Nephron progenitor cell (in vitro differentiated cells): ENCODE measurements at places on chromosomes 1 and 21.

- DNase-seq = no peak
- H3K36me3 ChIP-seq = no peaks in the 10 kb centered on the region
- H3K4me1 ChIP-seq = peaks cover 16% of the 10 kb centered on the region
- peaks cover 4% of the 10 kb centered on the region for H3K27me3 ChIP-seq
These were observed 38.6 kb downstream of the GADD45A start for GRCh38 chr1:67723620-67724019.

DNA sequence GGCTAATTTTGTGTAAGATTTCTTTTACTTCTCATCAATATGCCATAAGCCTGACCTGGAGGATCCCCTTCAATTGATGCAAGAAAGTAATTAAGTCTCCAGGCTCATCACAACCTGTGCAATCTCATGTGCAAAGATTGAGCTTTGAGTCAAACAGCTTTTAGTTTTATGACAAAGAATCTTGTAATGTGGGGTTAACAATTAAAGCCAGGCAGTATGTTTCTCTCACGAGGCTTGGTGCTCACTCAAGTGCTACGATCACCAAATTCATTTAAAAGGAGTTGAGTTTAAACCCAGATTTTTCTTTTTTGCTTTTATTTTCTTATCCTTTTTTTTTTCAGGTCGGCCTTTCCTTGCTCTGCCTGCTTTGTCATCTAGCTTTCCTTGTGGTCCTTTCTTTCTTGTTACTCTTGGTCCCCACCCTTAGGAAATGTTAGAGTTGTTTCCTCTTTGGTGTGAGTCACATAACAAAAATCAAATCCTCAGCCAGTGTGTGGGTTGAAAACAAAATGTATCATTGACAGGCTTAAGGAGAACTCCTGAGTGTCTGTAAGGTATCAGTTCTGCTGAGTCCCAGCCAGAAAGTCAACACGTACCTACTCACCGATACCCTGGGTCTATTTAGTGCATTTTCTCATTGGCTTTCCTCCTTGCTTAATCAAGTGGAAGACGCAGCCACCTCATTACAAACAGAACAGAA, 1037.2 kb downstream of the ADGRL2 start:
- peak overlapping the region; percentile 57 for H3K27ac ChIP-seq
- peak overlapping the region; percentile 16 for H3K4me3 ChIP-seq
- no peaks in the 10 kb centered on the region for H3K27me3 ChIP-seq
- no peak for DNase-seq
- peaks cover 22% of the 10 kb centered on the region for H3K4me1 ChIP-seq
- H3K36me3 ChIP-seq = no peaks in the 10 kb centered on the region

DNA sequence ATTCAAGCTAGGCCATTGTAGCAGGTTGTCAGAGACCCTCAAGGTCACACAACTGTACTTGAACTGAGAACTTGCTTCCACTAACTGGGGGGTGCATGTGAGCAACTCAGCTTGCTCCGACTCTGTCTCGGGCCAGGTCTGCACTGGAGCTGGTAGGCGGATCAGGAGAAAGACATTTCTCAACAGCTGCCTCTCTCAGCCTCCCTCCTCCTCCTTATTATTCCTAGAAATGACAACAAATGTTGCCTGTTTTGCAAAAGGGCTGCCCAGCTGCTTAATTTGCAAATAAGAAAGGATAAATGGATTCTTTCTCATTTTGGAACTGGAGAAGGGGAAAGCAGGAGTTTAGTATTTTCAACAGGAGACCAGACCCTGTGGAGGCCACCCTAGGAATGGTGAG, 140.5 kb downstream of the RHOU start:
- no peak overlapping the region for H3K4me3 ChIP-seq
- peaks cover 13% of the 10 kb centered on the region for H3K4me1 ChIP-seq
- H3K27me3 ChIP-seq = peaks cover 11% of the 10 kb centered on the region
- no peaks in the 10 kb centered on the region for H3K36me3 ChIP-seq
- DNase-seq = no peak
- H3K27ac ChIP-seq = no peak overlapping the region

DNA sequence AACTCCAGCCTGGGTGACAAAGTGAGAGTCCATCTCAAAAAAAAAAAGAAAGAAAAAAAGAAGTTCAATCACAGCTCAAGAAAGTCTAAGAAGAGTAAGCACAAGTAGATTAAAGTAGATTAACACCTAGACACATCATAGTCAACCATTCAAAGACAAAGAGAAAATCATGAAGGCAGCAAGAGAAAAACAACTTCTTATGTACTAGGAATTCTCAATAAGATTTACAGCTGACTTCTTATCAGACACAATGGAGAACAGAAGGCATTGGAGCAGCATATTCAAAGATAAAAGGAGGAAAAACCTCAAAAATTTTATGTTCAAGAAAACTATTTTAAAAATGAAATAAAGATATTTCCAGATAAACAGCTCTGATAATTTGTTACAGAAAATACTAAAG, 147.3 kb downstream of the LBR start:
- H3K27me3 ChIP-seq = no peaks in the 10 kb centered on the region
- H3K4me1 ChIP-seq = no peaks in the 10 kb centered on the region
- DNase-seq = no peak
- H3K27ac ChIP-seq = no peak overlapping the region

DNA sequence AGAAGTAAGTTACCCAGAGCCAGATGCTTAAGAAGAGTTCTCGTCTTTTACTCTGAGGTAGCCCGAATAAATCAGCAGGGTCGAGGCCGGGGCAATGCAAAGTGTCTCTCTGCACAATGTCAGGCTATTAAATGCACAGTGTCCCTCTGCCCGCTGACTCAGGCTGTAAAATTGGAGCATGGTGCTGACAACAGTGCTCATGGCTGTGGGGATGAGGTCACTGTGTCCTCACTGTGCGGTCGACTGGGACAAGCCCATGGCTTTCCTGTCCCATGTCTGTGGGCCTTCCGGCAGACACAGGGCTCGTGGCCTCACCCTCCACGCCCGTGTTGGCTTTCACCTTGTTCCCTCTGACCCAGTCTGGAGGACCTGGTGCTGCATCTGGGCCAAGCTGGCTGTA, 14.6 kb upstream of the SLC2A1 start:
- peaks cover 44% of the 10 kb centered on the region for H3K4me1 ChIP-seq
- no peak overlapping the region for H3K4me3 ChIP-seq
- H3K36me3 ChIP-seq = peaks cover 15% of the 10 kb centered on the region
- H3K27me3 ChIP-seq = no peaks in the 10 kb centered on the region
- no peak for DNase-seq

- H3K27ac ChIP-seq = no peak overlapping the region
- no peaks in the 10 kb centered on the region for H3K27me3 ChIP-seq
- H3K4me3 ChIP-seq = no peak overlapping the region
These were observed 110.4 kb downstream of the PDE9A start for GRCh38 chr21:42763581-42764442.

GRCh38 chr1:242004751-242005495, 6.0 kb upstream of the MAP1LC3C start:
- H3K4me1 ChIP-seq = peaks cover 5% of the 10 kb centered on the region
- no peak overlapping the region for H3K4me3 ChIP-seq
- H3K27ac ChIP-seq = peak overlapping the region; percentile 39
- peaks cover 12% of the 10 kb centered on the region for H3K27me3 ChIP-seq

- no peak overlapping the region for H3K27ac ChIP-seq
- no peak overlapping the region for H3K4me3 ChIP-seq
- H3K27me3 ChIP-seq = peaks cover 37% of the 10 kb centered on the region
- H3K4me1 ChIP-seq = peaks cover 23% of the 10 kb centered on the region
These were observed 4.2 kb upstream of the KRTAP12-1 start for GRCh38 chr21:44686000-44686781.

GRCh38 chr1:198171667-198172540, 15.1 kb downstream of the NEK7 start:
- no peaks in the 10 kb centered on the region for H3K27me3 ChIP-seq
- H3K4me1 ChIP-seq = peaks cover 39% of the 10 kb centered on the region
- no peak for DNase-seq
- H3K27ac ChIP-seq = peak overlapping the region; percentile 97

GRCh38 chr1:21775550-21775914, 7.4 kb downstream of the USP48 start:
- DNase-seq = no peak
- H3K27ac ChIP-seq = peak overlapping the region; percentile 29
- H3K36me3 ChIP-seq = peaks cover 51% of the 10 kb centered on the region
- H3K4me1 ChIP-seq = peaks cover 7% of the 10 kb centered on the region

DNA sequence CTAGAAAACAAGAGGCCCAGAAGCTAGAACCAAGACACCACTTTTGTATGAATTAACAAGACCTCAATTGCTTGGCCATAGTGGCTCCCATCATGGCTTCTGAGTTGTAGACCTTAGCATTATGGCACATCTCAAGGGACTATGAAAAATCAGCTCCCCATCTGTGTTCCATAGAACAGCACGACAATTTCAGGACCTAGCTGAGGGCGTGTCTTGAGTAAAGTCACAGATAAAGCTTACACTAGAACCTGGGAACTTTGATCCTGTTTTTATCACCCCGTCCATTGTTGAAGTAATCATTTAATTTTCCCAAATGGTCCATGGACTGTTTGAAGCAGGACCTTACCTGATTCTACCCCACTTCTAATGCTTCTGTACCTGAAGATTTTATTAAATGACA, 44.8 kb downstream of the RUNX1 start:
- H3K27ac ChIP-seq = no peak overlapping the region
- DNase-seq = no peak
- H3K27me3 ChIP-seq = peaks cover 5% of the 10 kb centered on the region
- no peaks in the 10 kb centered on the region for H3K36me3 ChIP-seq
- no peaks in the 10 kb centered on the region for H3K4me1 ChIP-seq
- H3K4me3 ChIP-seq = no peak overlapping the region
